Mesenteric fat pad (tissue), 1 donor: ENCODE measurements at places on chromosomes 2 and 18.
A peak's percentile ranks its signal among the peaks of the same experiment; 100 is the strongest.

- DNase-seq = no peak
Observed at GRCh38 chr2:189086710-189087109, 92.9 kb downstream of the COL5A2 start.

GRCh38 chr2:59353306-59353921 is 1112.3 kb upstream of the FANCL start:
- DNase-seq = no peak

DNA sequence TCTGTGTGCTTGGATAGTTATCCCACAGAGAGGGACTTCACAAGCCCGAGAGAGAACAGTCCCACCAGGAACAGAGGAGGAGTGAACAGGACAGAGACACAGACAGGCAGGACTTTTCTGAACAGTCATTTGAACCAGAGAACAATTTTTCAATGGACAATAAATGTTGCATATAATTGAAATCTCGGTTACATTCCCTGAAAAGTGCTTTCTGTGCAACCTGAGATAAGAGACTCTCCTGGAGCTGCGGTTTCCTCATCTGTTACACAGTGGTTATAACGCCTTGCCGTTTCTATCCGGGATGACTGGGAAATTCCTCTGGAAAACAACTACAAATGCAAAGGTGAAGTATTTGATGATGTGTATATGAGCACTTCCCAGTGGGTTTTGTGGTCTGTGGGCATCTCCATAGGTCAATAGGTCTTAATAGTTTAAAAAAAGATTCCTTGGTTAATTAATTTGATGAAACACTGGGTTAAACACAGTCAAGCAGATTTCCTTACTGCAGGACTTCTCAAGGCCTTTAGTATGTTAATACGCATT is 87.2 kb upstream of the HPCAL1 start:
- DNase-seq = no peak

- no peak for DNase-seq
Observed at GRCh38 chr18:50315100-50315871, 27.8 kb upstream of the CXXC1 start.

GRCh38 chr2:217026161-217026560 is 166.3 kb upstream of the TNP1 start:
- no peak for DNase-seq

- DNase-seq = no peak
Observed at GRCh38 chr2:38700113-38700785, 34.3 kb downstream of the GALM start.

DNA sequence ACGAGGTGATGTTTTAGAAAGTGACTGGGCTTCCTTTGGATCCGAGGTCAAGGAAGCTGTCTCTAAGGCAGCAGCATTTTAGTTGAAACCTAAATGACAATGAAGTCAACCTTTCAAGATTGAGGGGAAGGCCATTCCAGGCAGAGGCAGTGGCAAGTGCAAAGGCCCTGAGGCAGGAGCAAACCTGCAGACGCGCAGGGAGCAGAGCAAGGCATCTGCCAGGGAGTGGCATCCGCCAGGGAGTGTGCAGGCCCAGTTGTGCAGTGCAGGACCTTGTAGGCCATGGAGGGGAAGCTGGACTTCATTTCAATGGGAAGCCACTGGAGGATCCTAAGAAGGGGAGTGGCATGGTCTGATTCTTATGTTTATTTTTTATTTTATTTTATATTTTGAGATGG is 154.7 kb upstream of the SIX3 start:
- DNase-seq = no peak

GRCh38 chr2:226766352-226767055 is 33.1 kb downstream of the IRS1 start:
- no peak for DNase-seq

- no peak for DNase-seq
Observed at GRCh38 chr2:204061241-204061640, 124.7 kb downstream of the ICOS start.

- no peak for DNase-seq
Observed at GRCh38 chr18:50151926-50152325, 43.0 kb downstream of the MYO5B start.

DNA sequence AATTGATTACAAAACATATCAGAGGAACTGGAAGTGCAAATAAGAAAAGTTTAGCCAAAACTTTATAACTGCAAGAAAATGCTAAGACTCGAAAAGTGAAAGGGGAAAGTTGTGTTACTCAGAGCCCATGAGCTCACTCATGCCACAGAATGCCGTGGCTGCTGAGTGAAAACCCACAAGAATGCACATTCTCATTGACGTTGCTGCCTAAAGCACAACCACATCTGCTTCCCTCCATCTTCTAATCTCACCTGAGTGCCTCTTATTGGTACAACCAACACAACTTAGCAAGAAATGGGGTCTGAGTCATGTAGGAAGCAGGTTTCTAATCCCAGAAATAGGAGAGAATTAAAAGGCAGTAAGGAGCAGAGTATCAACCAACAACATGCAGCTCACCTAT is 259.7 kb downstream of the LNPK start:
- no peak for DNase-seq

GRCh38 chr18:79577451-79578395 is 101.9 kb upstream of the CTDP1 start:
- DNase-seq = peak; percentile 82

- DNase-seq = no peak
Observed at GRCh38 chr2:157155992-157156391, 101.5 kb upstream of the GALNT5 start.

GRCh38 chr2:29898999-29899398 is 22.4 kb downstream of the ALK start:
- DNase-seq = no peak

- DNase-seq = no peak
Observed at GRCh38 chr18:42654556-42654955, 460.9 kb downstream of the RIT2 start.

- DNase-seq = no peak
Observed at GRCh38 chr2:188294352-188294926, 2.8 kb downstream of the GULP1 start.

- no peak for DNase-seq
Observed at GRCh38 chr2:225761396-225761795, 361.9 kb downstream of the NYAP2 start.

DNA sequence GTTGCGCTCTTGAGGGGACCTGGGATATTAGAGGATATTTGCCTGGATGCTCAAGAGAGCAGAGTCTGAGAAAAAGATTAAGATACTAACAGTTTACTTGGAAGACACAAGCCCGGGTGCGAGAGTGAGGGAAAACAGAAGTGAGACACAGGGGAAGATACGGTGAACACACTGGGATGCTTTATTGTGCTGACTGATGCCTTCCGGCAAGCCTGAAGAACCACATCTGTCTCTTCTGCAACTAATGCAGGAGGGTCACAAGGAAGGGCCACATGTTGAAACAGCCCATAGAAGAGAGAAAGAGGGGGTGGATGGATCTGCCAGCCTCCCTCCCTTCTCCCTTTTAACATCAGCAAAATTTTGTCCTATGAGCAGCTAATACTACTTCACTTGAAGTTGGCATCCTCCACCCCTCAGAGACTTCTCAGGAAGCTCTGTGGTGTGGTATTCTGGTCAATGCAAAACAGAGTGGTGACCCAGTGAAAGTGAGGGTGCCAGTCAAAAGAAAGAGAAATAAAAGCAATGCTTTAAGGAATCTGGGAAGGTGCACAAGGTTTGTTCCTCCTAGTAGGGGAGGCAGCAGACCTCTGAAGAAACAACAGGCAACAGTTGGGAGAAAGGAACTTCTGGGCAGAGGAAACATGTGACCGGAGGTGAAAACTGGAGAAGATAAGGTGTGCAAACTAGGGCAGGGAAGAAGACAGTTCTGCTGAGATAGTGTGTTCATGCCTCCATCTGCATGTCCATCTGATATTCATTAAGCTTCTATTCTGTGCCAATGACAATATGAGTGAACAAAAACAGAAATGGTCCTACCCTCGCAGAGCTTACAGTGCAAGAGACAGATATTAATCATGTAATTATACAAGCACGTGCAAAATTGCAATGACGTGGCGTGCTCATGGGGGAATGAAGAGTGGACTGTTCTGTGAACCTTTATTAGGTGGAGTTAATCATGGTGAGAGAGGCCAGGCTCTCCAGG is 107.1 kb downstream of the LYPD6B start:
- DNase-seq = no peak

DNA sequence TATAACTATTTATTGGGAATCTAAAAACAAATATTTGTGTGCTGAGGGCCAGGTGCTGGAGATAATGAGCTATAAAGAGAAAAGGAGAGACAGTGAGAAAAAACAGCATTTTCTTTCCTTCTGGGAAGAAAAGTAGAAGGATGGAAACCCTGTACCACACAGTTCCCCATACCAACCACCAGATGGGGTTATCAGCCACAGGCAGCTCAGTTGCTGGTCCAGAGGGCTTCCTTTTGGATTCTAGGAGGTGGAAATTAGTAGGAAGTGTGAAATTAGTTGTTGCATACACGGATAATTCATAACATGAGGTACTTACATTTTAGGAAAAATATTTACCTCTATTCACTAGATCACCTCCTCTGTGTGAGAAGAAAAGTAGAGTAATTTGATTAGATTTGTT is 237.0 kb upstream of the FOSL2 start:
- no peak for DNase-seq

DNA sequence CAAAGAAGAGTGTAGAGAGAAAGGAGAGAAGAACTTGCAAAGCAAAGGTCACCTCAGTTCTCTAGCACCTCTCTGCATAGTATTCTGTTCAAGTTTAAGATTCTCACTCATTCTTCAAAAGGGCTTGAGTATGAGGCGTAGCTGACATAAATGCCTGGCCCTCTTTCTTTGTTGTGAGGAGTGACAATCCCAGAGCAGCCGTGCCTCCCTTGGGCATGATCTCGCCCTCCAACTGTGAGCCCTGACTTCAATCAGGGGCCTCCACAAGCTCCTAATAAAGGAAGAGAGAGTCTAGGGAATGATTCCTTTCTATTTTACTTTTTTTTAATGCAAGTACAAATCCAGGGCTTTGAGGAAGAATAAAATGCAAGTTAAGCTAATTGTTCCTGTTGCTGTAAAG is 402.7 kb downstream of the LRP1B start:
- DNase-seq = no peak

DNA sequence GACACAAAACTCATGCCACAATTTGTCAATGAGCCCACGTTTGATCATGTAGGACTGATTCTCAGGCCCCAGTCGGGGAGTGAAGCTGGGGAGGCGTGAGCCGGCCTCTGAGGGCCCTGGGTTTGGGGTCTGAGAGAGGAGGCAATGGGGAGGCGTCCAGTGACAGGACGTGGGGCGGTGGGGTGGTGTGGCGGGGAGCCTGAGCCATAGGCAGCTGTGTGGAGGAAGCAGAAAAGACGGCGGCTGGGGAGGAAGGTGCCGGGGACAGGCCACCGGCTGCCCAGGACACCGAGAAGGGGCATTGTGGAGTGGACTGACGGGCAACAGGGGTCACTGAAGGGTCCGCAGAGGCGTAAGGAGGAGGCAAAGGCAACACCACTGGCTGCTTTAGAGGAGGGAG is 7.2 kb downstream of the CHPF start:
- DNase-seq = no peak

- DNase-seq = no peak
Observed at GRCh38 chr18:64275593-64276300, 126.9 kb upstream of the LINC00305 start.

- DNase-seq = no peak
Observed at GRCh38 chr2:189648846-189649509, 12.3 kb upstream of the ASNSD1 start.

DNA sequence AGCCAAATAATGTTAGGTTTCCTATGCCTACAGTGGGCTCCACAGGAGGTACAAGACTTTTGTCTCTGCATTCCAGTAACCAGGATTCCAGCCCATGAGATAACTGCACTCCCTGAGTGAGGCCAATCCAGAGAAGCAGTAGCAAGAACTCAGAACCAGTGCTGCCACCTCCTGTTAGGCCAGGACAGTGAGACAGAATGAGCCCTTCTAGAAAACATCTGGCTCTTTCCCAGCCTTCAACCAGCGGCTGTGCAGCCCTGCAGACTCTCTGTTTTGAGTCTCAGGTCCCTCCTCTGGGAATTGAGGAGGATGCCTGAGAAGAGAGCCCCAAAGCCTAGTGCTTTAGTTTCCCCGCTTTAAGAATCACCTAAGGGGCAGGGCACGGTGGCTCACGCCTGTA is 44.2 kb downstream of the ARID5A start:
- DNase-seq = no peak

DNA sequence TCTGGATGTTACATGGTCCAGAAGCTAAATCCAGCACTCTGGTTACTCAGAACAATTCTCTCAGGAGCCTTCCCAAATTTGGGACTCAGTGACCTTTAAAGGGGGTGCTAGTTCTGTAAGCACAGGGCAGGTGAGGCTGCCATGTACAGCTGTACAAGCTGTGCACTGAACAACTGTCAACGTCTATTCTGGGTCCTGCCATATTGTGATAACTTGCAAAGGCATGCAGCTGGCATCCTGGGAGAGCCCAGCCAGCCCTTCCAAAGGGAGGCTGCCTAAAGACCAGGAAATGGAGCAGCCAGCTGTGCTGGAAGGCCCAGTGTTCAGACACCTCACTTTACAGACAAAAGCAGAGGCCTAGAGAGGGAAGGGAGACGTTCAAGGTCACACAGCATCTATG is 204.8 kb downstream of the KLHL29 start:
- DNase-seq = peak; percentile 65

DNA sequence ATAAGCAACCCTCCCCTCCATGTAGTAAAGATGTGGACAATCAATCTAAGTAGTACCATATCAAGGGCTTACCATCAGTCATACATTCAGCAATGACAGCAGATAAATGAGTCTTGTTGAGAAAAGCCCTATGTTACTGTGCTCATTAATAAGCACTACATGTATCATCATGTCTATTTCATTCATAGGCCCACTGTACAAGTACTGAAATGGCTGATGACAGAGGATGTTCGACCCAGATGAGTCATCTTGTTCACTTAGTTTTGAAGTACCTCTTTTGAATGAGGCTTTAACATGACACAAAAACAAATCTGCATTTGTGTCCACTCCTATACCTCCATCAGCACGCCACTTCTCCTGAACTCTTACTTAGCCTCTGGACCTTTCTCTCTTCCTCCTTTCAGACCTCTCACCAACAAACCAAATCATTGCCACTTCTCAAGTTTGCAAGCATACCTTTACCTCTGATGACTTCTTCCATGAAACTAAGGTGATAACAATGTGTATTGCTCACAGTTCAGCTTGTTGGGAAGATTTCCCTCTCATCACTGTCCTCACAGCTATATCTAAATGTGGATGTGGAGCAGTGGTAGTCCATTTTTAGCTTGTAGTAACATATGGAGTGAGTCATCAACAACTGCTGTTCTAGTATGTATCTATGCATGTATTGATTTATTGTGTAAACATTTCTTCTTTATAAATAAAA is 921.0 kb upstream of the SLC39A10 start:
- DNase-seq = no peak

GRCh38 chr2:26852405-26853306 is 4.7 kb downstream of the DPYSL5 start:
- no peak for DNase-seq

GRCh38 chr18:76348267-76349066 is 146.6 kb downstream of the ZNF516 start:
- DNase-seq = no peak

- DNase-seq = no peak
Observed at GRCh38 chr18:67453901-67454300, 62.6 kb downstream of the DSEL start.

DNA sequence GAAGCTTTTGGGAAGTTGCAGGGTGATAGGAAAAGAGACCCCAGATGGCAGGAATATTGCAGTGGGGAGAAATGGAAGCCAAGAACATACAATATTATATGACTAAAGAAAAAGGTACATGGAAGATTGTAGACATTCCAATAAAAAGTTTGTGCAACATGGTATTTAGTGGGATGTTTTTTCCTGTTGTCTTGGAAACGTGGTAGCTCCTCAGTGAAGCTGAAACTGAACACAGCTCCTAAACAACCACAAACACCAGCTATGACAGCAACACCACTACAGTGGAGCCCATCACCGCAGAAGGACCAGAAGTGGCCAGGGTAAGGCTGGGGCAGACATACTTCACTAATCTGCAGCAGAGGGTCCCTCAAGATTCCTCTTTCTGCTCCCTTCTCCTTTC is 246.8 kb downstream of the CDH20 start:
- no peak for DNase-seq
